ENCODE measurements at places on chromosomes 3 and 15. TPM values are rescaled to one million over a fixed set of nuclear protein-coding genes. Genes with fewer than 3 reads are reported as not detected.
A peak's percentile ranks its signal among the peaks of the same experiment; 100 is the strongest.

MORC1 gene
- 0.13 TPM for total RNA-seq

C3orf22 gene
- total RNA-seq = not detected

RPLP1 gene
- 2,289 TPM for total RNA-seq

PTX3 gene
- 4.7 TPM for total RNA-seq

GRCh38 chr3:116877968-116878367, 168.4 kb downstream of the TUSC7 start:
- no peak overlapping the region for H3K4me3 ChIP-seq
- no peaks in the 10 kb centered on the region for H3K27me3 ChIP-seq
- DNase-seq = no peak
- no peaks in the 10 kb centered on the region for H3K36me3 ChIP-seq

GRCh38 chr3:156201411-156202405, 81.3 kb downstream of the KCNAB1 start:
- H3K4me1 ChIP-seq = peaks cover 11% of the 10 kb centered on the region
- H3K4me3 ChIP-seq = no peak overlapping the region
- DNase-seq = peak; percentile 72
- H3K27me3 ChIP-seq = no peaks in the 10 kb centered on the region
- no peak overlapping the region for H3K27ac ChIP-seq

DNA sequence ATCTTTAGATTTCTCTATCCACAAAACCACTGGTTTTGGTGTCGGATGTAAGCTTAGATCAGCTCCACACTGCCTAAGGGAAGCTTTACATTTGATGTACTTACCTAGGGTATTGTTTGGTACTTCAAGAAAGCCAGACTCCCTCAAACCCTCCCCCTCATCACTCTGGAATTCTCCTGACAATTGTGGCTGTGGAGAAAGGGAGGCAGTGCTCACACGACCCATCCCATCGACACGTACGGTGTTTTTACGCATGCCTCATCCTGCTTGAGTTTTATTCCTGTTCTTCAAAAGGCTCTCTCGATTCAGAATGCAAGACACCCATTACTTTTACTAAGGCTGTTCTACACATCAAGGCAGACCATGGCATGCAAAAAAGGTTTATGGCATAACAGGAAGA, 67.3 kb upstream of the ONECUT1 start:
- no peak for DNase-seq
- H3K4me3 ChIP-seq = no peak overlapping the region
- H3K4me1 ChIP-seq = no peaks in the 10 kb centered on the region
- no peaks in the 10 kb centered on the region for H3K27me3 ChIP-seq
- no peak overlapping the region for H3K27ac ChIP-seq

DNA sequence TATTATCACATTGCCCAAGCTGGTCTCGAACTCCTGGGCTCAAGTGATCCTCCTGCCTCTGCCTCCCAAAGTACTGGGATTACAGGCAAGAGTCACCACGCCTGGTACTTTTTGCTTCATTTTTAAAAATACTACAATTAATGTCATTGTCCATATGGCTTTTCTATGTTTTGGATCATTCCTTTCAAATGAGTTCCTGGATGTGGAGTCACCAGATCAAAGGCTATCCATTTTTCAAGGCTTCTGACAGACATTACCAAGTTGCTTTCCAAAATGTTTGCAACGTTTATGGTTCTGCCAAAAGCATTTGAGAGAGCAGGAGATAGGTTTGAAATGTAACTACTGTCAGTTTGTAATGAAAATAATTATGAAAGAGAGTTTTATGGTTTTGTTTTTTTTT, 34.2 kb upstream of the BCL2L10 start:
- H3K4me1 ChIP-seq = no peaks in the 10 kb centered on the region
- H3K4me3 ChIP-seq = no peak overlapping the region
- H3K27ac ChIP-seq = no peak overlapping the region
